ENCODE measurements at places on chromosomes 11 and 22.

DNA sequence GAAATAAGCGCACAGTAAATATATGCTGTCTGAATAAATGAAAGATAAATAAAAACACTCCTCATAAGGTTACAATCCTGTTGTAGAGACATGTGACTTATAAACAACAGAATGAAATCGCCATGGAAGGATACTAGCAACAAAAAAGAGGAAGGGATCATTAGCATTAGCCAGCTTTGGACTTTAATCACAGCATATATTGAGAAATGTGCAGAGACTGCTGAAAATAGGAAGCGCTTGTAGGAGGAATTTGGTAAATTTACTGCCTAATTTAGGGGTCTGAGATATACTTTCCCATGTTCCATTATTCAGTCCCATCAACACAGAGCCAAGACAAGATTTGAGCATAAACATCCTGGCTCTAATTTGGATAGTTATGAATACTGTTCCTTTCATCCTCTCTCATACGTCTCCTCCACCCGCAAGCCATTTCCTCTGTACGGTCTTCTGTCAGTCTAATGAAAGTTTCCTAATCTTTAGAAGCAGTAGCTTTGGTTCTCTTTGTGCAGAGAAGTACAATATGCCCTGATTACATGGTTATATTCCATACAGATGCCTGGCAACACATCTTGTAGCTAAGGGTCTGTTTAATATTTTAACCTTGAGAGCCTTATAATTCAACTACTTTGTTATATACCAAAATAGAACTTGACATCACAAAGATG lies 37.1 kb upstream of the AKIP1 start:
- no peak for DNase-seq

DNA sequence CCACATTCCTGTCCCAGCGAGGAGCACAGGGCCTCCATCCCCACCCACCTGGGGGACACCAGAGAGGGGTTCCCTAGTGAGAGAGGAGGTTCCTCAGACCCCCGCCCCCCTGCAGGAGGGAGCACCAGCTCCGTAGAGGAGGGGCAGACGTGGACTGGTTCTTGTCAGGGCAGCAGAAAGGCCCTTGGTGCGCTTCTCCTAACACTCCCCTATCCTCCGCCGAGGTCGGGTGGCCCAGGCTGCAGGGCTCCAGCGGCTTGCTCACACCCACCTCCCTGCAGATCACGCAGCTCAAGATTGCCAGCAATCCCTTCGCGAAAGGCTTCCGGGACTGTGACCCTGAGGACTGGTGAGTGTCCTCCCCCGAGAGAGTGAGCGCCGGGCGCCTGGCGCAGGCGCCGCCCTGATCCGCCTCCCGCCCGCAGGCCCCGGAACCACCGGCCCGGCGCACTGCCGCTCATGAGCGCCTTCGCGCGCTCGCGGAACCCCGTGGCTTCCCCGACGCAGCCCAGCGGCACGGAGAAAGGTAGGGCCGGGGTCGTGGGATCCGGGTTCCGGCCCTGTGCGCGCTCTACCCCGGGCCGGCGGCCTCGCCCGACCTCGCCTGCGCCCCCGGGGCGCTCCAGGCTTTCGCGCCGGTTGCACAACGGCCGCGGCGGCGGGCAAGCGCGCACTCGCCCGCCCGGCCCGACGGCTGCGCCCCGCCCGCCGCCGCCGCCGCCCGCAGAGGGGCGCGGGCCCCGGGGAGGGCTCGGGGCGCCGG lies 5.1 kb downstream of the TBX1 start:
- no peak for DNase-seq

GRCh38 chr11:57491371-57492061 lies 24.0 kb downstream of the SLC43A1 start:
- no peak for DNase-seq

GRCh38 chr22:30240541-30241417 lies 5.8 kb downstream of the LIF start:
- DNase-seq = no peak

DNA sequence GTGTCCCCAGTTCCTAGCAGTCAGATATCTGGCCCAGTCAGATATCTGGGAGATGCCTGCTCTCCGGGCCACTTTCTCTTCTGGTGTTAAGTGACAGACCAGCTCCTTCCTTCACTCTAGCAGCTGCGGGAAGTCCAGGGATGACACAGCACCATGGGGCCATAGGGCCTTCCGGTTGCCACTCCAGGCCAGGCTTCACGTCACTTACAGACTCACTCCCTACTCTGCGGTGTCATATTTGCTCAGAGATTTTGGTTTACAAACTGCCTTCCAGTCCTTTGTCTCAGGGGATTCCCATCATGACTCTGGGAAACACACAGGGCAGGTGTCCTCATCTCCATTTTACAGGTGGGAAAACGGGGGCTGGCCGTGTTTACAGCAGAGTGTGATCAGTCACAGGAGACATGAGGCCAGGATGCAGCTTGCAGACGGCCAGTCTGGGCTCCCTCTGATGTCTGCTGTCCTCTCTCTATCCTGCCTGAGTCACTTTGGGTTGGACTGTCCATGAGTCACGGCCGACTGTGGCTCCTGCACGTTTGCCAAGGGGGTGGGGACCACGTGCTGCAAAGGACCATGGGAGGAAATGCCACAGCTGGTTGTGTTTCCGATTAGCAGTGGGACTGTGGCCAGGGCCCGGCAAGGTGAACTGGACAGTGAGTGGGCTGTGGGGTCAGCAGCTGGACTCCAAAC lies 8.2 kb upstream of the TBC1D22A start:
- DNase-seq = peak; percentile 91

DNA sequence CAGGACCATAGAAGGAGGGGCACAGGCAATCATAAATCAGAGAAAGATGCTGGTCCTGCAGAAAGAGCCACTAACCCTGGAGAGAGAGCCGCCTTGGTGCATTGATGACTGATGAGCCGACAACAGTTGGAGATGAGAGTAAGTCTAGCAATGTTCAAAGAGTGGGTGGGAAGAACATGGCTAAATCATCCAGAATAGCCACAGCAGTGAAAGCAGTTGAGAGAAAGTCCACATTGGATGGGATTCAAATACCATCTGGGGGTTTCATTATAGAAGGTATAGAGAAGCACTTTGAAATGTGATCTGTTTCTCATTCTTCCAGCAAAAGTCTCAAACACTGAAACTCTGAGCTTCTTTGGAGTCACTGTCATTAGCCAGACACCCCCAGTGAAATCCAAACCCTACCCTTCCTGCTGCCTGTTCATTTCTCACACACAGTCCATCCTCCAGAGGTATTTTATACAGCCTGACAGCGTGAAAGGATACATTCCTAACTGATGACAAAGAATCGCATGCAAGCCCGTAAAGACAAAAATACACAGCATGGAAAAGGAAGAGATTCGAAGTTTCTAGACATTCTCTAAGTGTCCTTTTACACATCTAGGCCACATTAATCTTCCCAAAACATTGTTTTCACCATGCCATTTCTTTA lies 303.1 kb upstream of the MPPED2 start:
- peak; percentile 62 for DNase-seq

DNA sequence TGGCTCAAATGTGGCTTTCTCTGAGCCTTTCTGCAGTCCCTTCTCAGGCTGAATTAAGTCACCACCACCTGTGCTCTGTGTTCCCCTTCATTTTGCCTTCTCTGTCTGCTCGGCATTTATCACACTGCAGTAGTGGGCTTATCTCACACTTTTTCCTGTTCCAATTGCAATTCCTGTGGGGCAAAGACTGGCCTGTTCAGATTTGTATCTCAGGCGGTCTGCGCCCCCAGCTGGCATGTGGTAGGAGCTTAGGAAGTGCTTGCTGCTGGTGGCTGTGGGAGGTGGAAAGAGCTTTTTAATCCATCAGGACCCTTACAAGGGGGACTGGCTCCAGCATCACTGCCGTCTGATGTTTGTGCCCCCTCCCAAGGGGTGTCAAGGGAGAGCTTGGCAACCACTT lies 21.2 kb downstream of the BMAL1 start:
- peak; percentile 53 for DNase-seq

DNA sequence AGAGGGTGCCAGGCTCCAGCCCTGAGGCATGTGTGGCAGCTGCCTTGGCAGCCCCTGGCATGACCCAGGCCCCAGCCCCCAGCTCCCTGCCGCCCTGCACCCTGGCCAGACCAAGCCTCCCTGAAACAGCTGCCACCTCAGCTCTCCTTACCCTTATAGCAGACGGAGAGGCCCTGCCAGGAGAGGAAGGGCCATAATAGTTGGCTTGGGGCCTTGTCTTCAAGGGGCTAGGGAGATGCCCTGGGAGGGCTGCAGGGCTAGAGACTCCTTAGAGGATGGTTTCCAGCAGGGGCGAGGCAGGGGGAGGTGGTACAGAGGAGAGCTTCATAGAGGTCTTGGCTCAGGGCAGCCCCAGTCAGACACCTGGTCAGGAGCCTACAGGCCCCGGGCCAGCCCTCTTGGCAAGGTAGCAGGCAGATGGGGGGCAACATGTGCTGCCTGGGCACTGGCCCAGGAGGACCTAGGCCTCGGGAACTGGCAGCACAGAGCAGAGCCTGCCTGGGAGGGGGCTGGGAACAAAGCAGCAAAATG lies 13.0 kb downstream of the SMTN start:
- peak; percentile 43 for DNase-seq

DNA sequence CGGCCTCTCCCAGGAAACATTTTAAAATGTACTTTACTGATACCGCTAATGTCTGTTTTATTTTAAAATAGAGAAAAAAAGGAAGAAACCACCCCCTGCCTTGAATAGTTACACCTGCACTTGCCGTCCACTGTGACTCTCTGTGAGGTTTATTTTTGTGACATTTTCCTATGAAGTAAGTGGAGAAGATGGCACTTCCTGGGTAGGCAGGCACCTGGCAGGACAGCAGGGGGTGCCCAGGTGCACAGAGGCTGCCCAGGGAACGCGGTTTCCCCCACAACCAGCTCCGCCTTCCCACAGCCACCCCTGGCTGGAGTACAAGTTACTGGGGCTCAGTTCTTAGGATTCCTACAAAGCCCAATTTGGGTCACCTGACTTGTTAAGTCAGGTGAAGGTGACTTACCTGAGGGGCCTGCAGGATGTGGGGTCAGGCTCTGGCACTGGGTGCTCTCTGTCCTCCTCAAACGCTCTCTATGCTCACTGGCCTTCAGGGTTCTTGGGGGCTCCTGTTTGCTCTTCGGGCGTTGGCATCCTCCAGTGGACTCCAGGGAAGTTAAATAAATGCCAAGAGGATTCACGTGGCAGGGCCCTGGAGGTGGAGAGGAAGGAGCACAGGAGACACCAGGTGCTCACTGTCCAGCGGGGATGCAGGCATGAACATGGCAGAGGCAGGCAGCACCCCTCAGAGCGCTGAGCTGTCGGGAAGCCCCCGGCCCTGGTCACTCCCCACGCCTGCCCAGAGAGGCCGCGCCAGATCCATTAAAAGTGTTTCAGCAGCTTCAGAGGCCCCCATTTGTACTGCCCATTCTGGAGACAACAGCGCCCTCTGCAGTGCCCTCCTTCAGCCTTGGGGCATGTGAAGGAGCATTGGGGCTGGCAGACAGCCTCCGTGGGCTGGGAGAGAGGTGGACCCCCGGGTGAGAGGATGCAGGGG lies 1021.2 kb downstream of the TBC1D22A start:
- peak; percentile 37 for DNase-seq

- DNase-seq = no peak
Observed at GRCh38 chr11:80815752-80816453, 1375.1 kb upstream of the TENM4 start.

GRCh38 chr11:14644226-14645014 lies 816 bp downstream of the PDE3B start:
- peak; percentile 81 for DNase-seq

DNA sequence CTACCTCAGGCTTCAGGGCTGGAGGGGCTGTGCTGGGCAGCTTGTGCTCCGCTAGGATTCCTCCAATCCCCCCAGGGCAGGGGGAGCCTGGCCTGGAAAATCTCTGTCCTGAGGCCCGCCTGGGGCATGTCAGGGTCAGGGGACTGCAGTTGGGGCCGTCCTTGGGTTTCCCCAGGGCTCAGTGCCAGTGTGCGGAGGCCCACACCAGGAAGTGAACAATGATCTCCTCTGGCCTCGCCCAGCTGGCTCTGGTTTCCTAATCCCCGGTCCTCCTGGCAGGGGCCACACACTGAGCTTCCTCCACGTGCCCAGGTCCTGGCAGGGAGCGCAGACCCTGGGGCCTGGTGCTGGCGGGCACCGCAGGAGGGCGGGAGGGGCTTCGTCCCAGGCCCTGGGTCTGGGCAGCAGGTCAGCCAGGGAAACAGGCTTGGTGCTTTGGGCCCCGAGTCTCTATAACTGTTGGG lies 1.4 kb upstream of the MUC2 start:
- no peak for DNase-seq

GRCh38 chr11:46671958-46672315 lies 28.5 kb downstream of the ARHGAP1 start:
- no peak for DNase-seq

DNA sequence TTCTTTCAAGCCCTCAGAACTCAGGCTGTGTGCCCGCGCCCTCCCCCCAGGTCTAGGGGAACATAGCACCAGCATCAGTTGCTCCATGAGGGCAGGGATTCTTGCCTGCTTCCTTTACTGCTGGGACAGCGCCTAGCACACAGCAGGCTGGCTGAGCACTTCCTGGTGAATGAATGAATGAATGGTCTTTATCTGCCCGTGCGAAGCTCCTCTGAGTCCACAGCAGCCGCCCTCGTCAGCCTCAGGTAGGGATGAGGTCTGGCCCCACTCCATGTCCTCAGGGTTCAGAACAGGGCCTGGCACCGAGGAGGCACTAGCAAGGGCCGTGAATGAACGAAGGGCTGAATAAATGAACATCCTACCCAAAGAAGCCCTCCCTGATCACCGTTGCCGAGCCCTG lies 27.3 kb downstream of the ARRB1 start:
- no peak for DNase-seq

DNA sequence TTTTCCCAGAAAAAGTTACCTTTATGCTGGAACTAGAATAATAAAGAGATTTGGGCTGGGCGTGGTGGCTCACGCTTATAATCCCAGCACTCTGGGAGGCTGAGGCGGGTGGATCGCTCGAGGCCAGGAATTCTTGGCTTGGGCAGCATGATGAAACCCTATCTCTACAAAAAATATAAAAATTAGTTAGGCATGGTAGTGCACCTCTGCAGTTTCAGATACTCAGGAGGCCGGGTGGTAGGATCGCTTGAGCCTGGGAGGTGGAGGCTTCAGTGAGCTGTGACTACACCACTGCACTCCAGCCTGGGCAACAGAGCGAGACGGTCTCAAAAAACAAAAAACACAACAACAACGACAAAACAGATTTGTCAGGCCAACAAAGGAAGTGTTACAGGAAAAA lies 119.3 kb upstream of the OR9Q1 start:
- no peak for DNase-seq

DNA sequence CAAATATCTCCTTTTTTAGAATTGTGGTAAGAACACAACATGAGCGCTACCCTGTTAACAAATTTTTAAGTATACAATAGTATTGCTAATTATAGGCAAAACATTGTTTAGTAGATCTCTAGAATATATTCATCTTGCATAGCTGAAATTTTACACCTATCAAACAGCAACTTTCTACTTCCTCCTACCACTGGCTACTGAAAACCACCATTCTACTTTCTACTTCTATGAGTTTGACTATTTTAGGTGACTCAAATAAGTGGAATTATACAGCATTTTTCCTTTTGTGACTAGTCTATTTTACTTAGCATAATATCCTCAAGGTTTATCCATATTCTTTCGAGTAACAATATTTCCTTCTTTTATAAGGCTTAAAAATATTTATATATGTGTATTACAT lies 128.4 kb downstream of the FAM76B start:
- DNase-seq = no peak

All from islet precursor cell (in vitro differentiated cells).